ENCODE measurements at places on chromosomes 12 and 14.
A peak's percentile ranks its signal among the peaks of the same experiment; 100 is the strongest.

GRCh38 chr12:118055144-118055557, 5.8 kb downstream of the WSB2 start:
- peak; percentile 39 for DNase-seq

DNA sequence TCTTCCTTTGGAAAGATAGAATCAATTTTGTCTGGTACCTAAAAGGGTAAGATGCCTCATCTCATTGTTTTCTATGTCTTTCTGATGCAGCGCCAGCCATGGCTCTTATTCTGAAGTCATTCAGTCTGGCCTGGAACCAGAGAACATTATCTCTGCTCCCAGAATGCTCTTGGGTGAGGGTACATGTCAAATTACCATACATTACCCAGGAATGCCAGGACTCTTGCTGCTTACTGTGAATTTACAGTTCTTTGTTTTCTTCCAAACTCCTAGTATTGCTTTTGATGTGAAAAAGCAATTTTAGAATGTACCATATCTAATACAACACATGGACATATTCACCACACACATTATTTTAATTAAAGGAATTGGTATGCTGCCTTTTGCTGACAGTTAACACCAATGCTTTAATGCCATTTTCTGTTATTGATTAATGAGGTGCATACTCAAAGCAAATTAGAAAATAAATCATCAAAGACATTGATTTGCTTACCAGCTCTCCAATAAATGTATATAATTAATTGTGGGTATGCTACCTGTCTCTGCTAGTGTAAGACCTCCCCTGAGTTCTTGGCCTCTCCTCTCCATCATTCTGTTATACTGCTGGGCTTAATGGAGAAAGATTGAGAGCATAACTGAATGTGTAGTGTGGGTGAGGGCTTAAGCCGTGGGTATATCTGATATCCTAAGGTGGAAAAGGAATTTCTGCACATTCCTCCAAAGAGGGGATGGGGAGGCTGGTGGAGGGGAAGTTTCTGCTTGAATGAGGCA, 337.7 kb downstream of the C12orf75 start:
- DNase-seq, result no peak

GRCh38 chr12:54629925-54630324, 4.8 kb downstream of the LACRT start:
- DNase-seq, result no peak

DNA sequence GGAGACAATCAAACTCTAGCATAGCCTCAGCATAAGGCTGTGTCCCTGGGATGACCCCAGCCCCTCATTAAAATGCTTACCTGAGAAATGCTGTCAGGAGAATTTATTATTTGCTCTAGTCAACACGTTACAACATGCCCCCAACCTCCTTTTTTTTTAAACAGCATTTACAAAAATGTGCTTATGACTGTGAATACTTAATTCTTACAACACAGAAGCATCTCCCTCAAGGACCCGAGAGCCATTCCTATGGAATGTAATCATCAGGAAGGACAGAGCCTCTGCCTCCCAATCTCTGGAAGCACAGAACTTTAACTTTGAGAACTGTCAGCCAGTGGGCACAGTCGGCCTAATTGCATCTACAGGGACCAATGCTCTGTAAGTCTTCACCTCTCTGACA, 136.6 kb upstream of the OVCH1 start:
- no peak for DNase-seq

DNA sequence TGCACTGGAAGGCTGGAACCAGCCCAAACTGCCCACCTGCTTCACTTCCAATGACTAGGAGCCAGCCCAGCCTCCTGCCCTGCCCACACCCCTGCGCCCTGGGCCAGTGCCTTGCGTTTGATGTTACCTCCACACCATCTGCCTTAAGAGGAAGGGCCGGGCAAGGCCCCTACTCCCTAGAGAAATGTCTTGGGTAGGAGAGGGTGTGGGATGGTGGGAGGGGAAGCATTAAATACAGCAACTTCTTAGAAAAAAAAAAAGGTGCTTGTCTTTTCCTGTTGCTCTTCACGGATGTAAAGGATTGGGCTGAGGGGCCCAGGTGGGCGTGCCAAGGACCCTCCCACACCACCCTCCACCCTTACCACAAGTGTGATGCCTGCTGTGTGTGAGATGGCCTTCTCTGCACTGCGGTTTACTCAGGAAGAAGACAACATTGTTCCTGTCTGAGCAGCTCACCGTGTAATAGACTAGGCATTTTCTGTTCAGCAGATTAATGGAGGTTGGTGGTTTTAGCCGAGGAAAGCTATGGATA, 99.9 kb downstream of the NINJ2 start:
- no peak for DNase-seq

DNA sequence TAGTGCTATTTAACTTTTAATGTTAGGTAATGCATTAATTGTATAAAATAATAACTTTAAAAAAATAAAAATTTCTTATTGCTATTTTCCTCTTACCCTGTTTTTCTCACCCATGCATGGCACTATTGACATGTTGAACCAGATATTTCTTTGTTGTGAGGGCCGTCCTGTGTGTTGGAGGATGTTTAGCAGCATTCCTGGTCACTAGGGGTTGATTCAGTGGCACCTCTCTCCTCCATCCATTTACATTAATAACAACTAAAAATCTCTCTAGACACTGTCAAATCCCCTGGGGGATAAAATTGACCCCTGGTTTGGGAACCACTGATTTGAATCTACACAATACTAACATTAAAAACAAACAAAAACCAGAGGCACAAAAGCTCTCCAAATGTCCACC, 147.5 kb upstream of the MIS18BP1 start:
- no peak for DNase-seq

GRCh38 chr12:130335517-130336392, 1.9 kb upstream of the PIWIL1 start:
- DNase-seq, result peak; percentile 51

DNA sequence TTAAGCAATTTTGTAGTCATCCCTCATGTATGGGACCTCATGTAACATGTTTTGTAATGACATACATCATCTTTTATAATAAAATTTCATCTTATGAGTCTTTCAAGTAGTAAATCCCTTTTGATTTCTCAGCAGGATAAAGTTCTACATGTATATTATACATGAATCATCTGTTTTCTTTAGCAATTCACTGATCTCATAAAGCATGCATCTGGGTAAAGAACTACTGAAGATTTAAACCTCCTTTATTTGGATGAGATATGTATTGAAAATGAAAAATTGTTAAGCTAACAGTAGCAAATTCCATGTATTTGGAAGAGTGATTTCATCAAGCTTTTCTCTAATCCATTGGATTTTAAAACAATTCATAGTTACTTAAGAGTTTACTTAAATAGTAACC, 126.9 kb downstream of the KITLG start:
- DNase-seq, result no peak

All from D721Med (cell line).